Calu3 (cell line): ENCODE measurements at places on chromosomes 12 and 14.

GRCh38 chr14:65412856-65413738 lies 567 bp downstream of the FUT8 start:
- H3K36me3 ChIP-seq: peaks cover 36% of the 10 kb centered on the region
- peak overlapping the region; percentile 79 for H3K4me3 ChIP-seq
- H3K27me3 ChIP-seq: no peaks in the 10 kb centered on the region
- peak; percentile 16 for DNase-seq

DNA sequence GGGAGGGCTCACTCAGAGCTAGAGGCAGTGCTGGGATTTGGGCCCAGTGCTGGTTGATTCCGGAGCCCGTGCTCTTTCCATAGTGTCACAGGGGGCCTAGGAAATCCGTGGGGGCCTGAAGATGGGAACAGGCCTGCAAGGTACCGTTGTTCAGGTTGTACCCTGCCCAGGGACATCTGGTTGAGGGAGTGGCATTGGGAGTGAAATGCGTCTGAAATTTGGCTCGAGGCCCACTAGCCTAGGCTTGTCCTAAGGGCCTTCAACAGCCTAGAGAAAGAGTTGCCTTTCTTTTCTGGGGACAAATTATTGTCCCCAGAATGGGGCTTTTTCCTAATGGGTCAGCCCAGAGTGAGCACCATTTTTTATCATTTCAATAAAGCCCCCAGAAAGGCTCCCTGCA lies 26.4 kb upstream of the FAM222A start:
- no peak for DNase-seq
- H3K27me3 ChIP-seq: peaks cover 24% of the 10 kb centered on the region
- no peak overlapping the region for H3K27ac ChIP-seq
- H3K4me3 ChIP-seq: no peak overlapping the region

GRCh38 chr14:74421981-74422380 lies 4.0 kb downstream of the SYNDIG1L start:
- H3K4me3 ChIP-seq: no peak overlapping the region
- no peaks in the 10 kb centered on the region for H3K36me3 ChIP-seq
- no peak for DNase-seq

- H3K27ac ChIP-seq: no peak overlapping the region
- H3K4me3 ChIP-seq: no peak overlapping the region
- no peaks in the 10 kb centered on the region for H3K4me1 ChIP-seq
- H3K36me3 ChIP-seq: no peaks in the 10 kb centered on the region
Measured at GRCh38 chr12:123041042-123041531, 60.6 kb downstream of the ARL6IP4 start.

GRCh38 chr14:57287745-57288144 lies 19.0 kb downstream of the AP5M1 start:
- DNase-seq: no peak
- H3K27ac ChIP-seq: no peak overlapping the region
- no peak overlapping the region for H3K4me3 ChIP-seq
- H3K4me1 ChIP-seq: no peaks in the 10 kb centered on the region

DNA sequence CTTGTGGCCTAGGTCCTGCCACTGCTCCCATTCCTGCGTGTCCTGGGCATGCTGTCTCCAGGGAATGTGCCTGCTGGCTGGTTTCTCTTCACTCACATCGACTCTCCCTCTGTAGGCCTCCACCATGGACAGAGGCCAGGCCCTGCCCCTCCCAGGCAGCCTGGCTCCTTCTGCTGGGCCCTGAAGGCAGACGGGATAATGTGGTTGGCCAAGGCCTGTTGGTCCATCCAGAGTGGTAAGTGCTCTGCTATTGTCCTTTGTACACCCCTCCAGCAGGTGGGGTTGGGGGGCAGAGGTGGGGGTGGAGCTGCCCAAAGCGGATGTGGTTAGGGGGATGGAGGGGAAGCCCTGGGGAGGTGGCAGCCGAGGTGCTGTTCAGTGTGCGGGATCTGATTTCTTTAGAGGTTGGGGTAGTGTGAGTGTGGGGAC lies 9.5 kb upstream of the NR4A1 start:
- no peak for DNase-seq
- peaks cover 38% of the 10 kb centered on the region for H3K36me3 ChIP-seq
- no peak overlapping the region for H3K27ac ChIP-seq
- H3K27me3 ChIP-seq: no peaks in the 10 kb centered on the region

GRCh38 chr14:95575840-95576473 lies 41.1 kb downstream of the GLRX5 start:
- H3K36me3 ChIP-seq: no peaks in the 10 kb centered on the region
- no peak overlapping the region for H3K27ac ChIP-seq

DNA sequence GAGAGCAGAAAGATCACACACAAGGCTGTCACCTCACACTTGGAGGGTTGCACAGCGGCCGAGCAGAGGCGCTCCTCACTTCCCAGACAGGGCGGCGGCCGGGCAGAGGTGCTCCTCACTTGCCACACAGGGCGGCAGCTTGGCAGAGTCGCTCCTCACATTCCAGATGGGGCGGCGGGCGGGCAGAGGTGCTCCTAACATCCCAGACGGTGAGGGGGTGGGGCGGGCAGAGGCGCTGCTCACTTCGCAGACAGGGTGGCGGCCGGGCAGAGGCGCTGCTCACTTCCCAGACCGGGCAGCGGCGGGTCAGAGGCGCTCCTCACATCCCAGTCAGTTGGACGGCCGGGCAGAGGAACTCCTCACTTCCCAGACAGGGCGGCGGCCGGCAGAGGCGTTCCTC lies 9.1 kb downstream of the TMBIM4 start:
- no peak overlapping the region for H3K4me3 ChIP-seq
- H3K36me3 ChIP-seq: peaks cover 19% of the 10 kb centered on the region
- no peaks in the 10 kb centered on the region for H3K27me3 ChIP-seq
- no peak for DNase-seq
- H3K27ac ChIP-seq: no peak overlapping the region

DNA sequence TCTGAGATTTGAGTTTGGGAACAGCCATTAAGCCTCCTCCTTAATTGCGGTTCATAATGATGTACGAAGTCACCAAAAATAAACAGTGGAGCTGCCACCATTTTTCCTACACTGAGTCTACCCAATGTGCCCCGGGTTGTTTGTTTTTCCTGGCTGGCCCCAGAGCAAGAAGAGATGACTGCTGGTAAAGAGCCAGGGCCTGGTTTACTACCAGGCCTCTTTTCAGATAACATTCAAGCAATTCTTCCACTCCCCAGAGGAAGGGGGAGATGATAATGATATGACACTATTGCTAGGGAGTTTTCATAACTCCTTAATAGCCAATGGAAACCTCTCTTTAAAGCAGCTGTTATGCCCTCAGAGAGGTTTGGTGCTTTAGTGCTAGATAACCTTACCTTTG lies 42.3 kb downstream of the BRAP start:
- no peaks in the 10 kb centered on the region for H3K27me3 ChIP-seq
- DNase-seq: no peak
- no peak overlapping the region for H3K4me3 ChIP-seq
- H3K27ac ChIP-seq: no peak overlapping the region
- peaks cover 37% of the 10 kb centered on the region for H3K36me3 ChIP-seq

DNA sequence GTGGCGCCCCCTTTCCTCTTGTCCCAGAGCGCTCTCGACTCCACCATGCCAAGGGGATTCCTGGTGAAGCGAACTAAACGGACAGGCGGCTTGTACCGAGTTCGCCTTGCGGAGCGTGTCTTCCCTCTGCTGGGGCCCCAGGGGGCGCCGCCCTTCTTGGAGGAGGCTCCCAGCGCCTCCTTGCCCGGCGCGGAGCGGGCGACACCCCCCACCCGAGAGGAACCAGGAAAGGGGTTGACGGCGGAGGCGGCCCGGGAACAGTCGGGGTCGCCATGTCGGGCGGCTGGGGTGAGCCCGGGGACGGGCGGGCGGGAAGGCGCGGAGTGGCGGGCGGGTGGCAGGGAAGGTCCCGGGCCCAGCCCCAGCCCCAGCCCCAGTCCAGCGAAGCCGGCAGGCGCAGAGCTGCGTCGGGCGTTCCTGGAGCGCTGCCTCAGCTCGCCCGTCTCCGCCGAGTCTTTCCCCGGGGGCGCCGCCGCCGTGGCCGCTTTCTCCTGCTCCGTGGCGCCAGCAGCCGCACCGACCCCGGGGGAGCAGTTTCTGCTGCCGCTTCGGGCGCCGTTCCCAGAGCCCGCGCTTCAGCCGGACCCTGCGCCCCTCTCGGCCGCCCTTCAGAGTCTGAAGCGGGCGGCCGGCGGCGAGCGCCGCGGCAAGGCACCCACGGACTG lies 376 bp downstream of the INSM2 start:
- H3K4me1 ChIP-seq: peaks cover 8% of the 10 kb centered on the region
- H3K4me3 ChIP-seq: peak overlapping the region; percentile 78
- peaks cover 10% of the 10 kb centered on the region for H3K36me3 ChIP-seq
- H3K27ac ChIP-seq: no peak overlapping the region
- H3K27me3 ChIP-seq: peaks cover 42% of the 10 kb centered on the region

GRCh38 chr14:53620890-53621289 lies 335.7 kb downstream of the BMP4 start:
- no peaks in the 10 kb centered on the region for H3K27me3 ChIP-seq
- H3K4me3 ChIP-seq: no peak overlapping the region
- DNase-seq: no peak
- H3K36me3 ChIP-seq: no peaks in the 10 kb centered on the region
- H3K4me1 ChIP-seq: peaks cover 13% of the 10 kb centered on the region

GRCh38 chr12:23947395-23947794 lies 2.1 kb downstream of the SOX5 start:
- no peak overlapping the region for H3K27ac ChIP-seq
- no peak for DNase-seq
- H3K4me1 ChIP-seq: no peaks in the 10 kb centered on the region
- no peaks in the 10 kb centered on the region for H3K36me3 ChIP-seq

- no peaks in the 10 kb centered on the region for H3K27me3 ChIP-seq
- no peak for DNase-seq
- no peak overlapping the region for H3K4me3 ChIP-seq
- H3K27ac ChIP-seq: no peak overlapping the region
- no peaks in the 10 kb centered on the region for H3K4me1 ChIP-seq
Measured at GRCh38 chr12:70549340-70550179, 87.7 kb downstream of the PTPRB start.

GRCh38 chr12:107503887-107504885 lies 181.4 kb upstream of the PWP1 start:
- no peak overlapping the region for H3K27ac ChIP-seq
- no peak for DNase-seq
- H3K4me1 ChIP-seq: no peaks in the 10 kb centered on the region
- peaks cover 48% of the 10 kb centered on the region for H3K27me3 ChIP-seq

- H3K27ac ChIP-seq: no peak overlapping the region
- no peak for DNase-seq
- H3K27me3 ChIP-seq: no peaks in the 10 kb centered on the region
- peaks cover 11% of the 10 kb centered on the region for H3K4me1 ChIP-seq
- H3K4me3 ChIP-seq: peak overlapping the region; percentile 92
Measured at GRCh38 chr14:60722107-60722356, 2.1 kb downstream of the SIX4 start.

DNA sequence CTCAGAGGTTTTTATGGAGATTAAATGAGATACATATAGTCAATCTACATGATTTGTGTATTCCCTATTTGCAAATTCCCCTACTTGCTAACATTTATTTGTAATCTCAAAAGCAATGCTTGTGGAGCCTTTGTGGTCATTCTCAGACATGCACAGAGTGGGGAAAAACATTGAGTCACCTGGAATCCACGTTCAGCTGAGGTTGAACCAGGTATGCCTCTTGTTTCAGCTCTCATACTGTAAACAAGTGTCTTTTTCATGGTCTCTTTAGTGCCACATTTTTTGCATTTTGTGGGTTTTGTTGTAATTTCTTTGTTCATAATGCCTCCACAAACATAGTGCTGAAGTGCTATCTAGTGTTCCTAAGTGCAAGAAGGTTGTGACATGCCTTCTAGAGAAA lies 181.9 kb downstream of the BCAT1 start:
- H3K27ac ChIP-seq: no peak overlapping the region
- no peak overlapping the region for H3K4me3 ChIP-seq
- H3K36me3 ChIP-seq: no peaks in the 10 kb centered on the region
- DNase-seq: no peak
- H3K27me3 ChIP-seq: no peaks in the 10 kb centered on the region

DNA sequence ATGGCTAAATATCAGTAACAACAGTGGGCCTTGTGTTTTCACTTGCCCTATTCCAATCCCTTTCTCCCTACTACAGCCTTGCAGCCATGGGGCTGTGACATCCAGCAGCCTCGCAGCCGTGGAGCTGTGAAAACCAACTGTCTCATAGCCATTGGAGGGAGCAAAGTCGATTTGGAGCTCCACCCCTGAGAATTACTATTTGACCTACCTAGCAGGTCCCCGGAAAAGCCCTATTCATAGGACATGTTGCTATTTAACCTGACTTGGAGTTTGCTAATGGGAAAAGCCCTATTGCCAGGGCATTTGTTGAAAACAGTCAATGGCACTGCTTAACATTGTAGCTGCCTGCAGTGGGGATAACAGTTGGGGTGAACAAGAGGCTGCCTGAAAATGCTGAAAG lies 33.3 kb downstream of the ERG28 start:
- no peaks in the 10 kb centered on the region for H3K36me3 ChIP-seq
- H3K4me3 ChIP-seq: no peak overlapping the region
- no peak overlapping the region for H3K27ac ChIP-seq

DNA sequence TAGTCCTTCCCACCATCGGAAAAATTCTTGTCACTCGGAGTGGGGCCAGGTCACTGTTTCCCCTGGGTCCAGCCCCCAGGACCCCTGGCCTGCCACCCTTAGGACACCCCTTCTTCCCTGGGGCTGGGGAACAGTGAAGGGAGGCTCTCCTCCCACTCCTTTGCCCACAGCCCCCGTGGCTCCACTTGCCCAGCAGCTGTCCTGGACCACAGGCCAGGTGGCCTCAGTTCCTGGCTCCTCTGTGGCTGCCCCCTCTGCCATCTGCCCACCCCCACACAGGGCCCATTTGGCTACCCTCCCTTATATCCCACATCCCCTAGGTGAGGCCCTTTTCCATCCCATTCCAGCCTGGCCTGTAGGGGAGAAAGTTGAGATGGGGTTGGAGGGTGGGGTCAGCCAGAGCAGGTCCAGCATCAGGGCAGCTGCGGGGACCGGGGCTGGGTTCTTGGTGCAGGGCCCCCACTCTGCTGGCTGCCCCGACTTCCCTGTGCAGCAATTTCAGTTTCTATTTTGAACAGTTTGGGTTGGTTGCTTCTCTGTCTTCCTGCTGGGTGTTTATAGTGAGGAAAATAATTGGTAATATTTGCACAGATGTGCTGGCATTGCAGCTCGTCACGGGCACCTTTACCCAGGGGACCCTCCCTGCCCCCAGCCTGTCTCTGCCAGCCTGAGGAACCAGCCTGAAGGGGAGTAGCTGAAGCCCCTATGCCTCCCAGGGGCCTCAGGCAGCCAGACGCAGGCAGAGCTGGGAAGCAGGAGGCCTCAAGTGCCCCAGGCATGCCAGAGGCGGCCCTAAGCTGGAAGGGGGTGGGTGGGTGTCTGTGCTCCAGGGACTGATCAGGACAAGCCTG lies 23.4 kb downstream of the SYNDIG1L start:
- H3K4me1 ChIP-seq: peaks cover 19% of the 10 kb centered on the region
- H3K27ac ChIP-seq: no peak overlapping the region
- peaks cover 74% of the 10 kb centered on the region for H3K27me3 ChIP-seq
- no peak overlapping the region for H3K4me3 ChIP-seq
- DNase-seq: no peak
- H3K36me3 ChIP-seq: peaks cover 5% of the 10 kb centered on the region

GRCh38 chr14:23219075-23219474 lies 18.7 kb upstream of the RNF212B start:
- peaks cover 39% of the 10 kb centered on the region for H3K27me3 ChIP-seq
- no peak for DNase-seq
- H3K4me1 ChIP-seq: no peaks in the 10 kb centered on the region
- H3K4me3 ChIP-seq: no peak overlapping the region
